Caudate nucleus (tissue), 63 donors: ENCODE measurements at places on chromosomes 2 and 18.

DNA sequence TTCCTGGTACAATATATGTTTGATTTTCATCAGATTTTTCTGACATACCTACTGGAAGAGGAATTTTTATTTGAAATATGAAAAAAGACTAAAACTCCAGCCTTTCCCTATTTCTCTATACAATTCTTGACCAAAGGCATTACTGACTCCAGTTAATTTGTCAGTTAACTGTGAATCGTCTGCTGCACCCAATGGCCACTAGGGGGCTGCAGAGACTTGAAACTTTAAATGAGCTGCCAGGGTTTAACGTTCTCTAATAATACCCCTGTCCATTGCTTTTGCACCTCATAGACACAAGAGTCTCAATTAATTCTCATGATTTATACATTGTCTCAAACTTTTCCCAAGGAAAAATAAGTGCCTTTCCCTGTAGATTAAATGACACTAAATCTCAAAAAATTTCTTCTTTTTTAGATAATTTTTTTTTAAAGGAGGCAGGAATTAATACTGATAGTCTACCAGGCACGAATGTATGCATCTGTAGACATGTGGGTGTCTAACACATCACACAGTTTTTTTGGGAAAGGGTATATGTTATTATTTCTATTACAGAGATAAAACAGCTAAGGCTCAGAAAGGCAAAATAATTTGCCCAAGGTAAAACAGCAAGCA lies 1.8 kb upstream of the ALK start:
- no peak for DNase-seq

DNA sequence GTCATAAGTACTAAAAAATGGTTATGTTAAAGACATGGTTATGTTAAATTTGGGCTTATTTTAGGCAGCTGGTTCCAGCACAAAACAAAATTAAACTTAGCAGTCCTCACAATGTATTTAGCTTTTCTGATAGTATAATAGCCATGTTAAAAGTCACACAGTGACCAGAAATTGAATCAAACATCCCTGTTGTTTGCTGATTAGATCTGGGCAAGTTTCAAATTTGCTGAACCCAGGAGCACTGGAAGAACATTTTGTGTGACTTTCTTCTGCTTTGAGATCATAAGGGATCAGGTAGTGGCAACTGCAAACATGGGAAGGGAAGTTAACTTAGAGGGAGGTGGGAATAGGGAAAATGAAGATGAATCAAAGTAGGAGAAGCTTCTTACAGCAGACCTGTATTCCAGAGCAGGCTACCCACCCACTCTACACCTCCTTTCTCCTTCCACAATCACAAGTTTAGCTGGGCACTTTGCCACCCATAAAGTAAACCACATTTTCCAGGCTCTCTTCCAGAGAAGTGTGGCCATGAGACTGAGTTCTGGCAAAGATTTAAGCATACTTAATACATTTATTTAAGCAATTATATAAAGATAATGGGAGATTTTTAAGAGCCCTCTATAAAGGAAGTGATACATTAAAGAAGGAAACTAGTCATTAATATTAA lies 616.1 kb upstream of the LRATD1 start:
- no peak for DNase-seq

DNA sequence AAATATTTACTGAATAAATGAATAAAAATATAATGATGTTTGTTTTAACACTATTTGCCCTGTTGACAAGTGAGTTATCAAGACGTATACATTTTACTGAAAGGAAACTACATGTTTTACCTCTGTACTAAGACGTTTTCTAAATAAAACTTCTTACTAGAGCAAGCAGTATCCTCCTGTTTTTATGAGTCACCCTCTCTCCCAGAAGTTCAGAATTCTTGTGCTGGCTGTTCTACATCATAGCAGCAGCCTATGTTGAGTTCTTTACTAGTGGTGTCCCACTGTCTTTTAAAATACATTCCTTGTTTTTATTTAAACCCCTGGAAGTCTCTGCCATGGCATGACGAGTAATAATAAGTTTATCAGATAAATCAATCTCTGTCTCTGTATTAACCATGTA lies 297.4 kb downstream of the CALCRL start:
- DNase-seq = no peak

DNA sequence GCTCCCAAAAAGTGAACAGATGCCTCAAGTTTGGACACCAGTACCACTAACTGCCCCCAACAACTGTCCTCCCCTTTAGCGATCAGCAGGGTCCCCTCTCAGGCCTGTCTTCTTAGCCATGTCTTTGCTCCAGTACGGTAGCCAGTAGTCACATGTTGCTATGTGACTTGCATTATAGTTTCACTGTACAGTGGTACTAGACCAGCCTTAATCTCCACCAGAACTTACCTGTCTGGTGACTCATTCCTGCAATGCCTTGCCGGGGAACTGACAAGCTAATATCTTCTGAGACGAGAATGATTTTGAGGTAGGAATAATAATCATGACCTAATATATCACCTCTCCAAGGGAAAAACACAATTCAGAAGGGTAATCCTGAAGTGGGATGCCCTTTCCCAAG lies 23.7 kb downstream of the ACMSD start:
- DNase-seq = no peak

DNA sequence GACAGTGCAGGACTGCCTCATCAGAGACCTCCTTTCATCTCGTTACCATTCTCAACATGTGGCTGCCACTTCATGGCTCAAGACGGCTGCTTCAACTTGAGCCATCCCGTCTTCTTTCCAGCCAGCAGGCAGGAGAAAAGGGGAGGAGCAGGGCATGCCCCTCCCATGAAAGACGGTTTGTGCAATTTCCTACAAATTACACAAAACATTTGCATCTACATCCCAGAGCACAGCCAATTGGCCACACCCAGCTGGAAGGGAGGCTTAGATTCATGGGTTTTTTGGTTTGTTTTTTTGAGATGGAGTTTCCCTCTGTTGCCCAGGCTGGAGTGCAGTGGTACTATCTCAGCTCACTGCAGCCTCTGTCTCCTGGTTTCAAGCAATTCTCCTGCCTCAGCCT lies 11.8 kb downstream of the UCN start:
- DNase-seq = no peak

DNA sequence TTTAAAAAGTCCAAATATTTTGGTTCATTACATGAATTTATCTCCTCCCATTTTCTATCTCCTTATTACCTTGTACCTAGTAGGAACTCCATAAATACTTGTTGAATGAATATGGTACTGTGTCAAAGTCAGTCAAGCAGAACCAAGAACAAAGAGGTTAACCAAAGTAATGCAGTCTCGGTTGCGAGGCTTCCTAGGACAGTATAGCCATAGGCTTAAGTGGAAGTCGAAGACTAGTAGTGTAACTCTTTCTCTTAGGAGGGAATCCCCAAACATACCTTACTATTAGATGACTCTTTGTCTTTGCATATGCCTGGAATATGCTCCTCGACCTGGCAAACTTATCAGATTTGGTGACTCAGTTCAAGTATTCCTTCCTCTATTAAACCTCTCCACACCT lies 4.8 kb downstream of the LIPT1 start:
- no peak for DNase-seq

DNA sequence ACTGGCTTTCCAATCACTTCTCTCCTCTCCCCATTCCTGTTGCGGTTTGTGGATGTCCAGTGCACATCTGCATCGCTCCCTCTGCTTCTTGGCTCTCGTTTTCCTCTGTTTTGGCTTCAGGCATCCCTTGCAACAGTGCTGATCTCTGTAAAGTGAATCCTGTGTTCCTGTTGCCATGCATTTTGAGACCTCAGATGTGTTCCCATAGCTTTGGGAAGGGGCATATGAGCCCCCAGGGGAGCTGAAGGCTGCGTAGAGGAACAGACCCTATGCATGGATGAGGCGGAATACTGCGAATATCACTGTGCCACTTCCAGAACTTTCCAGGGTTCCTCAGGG lies 168.4 kb upstream of the HAAO start:
- DNase-seq = no peak

DNA sequence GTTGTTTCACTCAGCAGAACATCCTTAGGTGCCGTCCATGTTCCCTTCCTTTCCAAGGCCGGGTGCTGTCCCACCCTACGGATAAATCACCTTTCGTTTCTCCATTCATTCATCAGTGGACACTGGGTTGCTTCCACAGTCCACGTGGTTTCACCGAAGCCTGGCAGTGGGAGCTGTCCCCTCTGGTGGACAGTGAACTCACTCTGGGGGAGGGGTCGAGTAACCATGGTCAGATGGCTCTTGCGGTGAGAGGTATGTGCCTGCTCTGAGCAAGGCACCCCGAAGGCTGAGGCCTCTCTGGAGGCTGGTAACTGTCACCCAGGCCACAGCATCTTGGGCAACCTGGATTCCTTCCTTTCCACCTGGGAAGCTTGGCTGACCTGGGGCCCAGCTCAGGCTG lies 61.5 kb upstream of the TWIST2 start:
- DNase-seq = no peak

DNA sequence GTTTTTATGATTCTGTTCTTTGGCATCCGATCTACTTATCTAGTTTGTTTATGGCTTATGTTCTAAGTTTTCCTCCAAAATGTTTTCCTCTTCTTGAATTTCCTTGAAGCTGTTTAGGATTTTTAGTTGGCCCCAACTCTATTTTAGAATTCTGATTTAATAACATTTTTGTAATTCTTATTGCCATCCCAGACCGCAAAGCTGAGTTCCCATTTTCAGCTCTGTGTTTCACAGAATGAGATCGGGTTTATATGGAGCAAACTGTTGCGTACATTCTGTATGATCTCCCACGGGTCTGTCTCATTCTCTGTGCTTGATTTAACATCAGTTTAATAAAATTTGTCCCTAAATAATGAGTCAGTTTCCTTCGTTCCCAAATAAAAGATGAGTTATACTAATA lies 59.3 kb downstream of the DPP4 start:
- DNase-seq = no peak

DNA sequence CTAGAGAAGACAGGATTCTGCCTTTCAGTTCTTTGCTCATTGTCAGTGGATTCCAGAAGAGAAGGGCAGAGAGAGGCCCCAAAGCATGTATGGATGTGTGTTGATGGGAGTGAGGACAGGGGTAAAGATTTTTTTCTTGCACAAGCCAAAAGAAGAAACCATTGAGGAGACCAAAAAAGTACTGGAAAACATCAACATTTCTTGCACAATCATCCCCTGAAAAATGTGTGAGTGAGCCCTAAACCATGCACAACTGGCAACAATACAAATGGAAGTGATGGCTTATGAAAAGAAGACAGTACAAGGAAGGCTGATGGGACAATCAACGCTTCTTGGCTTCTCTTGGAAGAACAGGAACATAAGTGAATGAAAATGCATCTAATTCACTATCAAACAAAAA lies 5.6 kb upstream of the SMAD7 start:
- no peak for DNase-seq

- peak; percentile 5 for DNase-seq
Measured at GRCh38 chr18:3804336-3804735, 354.4 kb downstream of the TGIF1 start.

DNA sequence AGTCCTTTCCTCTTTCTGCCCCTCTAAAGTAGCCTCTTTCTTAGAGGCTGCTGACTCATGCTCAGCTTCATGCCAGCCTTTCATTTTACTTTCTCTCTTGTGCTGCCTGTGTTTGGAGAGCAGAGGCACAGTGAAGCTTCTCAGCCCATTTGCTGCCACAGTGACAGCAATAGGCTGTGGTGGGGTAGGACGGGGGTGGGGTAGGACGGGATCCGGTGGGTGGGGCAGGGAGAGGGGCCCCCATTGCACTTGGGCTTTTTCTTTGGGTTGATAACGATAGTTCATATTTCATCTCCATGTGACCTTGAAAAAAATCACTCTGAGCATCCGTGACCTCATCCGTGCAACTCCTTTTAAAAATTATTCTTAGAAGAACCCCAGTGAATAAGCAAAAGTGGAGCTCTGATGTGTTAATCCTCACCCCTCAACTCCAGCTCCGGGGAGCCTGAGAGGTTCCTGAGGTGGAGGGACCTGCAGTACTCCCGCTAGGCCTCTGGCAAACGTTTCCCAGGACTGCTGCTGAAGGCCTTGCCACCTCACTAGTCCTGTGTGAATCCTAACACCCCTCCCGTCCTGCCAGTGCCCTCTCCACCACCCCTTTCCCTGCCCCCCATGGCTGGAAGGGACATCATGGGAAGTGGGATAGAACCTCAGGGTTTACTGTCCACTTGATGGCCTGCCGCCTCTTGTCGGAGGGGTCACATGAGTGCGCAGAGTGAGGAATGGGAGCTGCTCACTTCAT lies 70.8 kb downstream of the INPP4A start:
- DNase-seq = peak; percentile 36

DNA sequence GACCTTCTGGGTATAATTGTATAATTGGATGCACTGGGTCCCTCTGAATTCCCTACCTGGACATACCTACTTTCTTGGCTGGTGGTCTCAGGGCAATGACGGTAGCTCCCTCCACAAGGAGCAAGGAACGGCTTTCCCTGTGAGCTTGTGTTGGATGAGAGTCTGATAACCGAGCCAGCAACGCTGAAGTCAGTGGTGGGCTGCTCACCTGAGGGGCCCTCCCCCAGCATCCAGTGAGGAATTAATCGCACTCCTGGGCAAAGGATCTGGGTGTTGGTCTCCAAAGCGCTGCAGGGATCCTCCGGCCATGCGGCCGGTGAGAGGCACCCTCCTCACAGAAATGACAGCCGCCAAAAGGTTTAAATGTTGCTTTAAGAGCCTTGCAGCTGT lies 47.1 kb downstream of the LONRF2 start:
- DNase-seq = no peak

DNA sequence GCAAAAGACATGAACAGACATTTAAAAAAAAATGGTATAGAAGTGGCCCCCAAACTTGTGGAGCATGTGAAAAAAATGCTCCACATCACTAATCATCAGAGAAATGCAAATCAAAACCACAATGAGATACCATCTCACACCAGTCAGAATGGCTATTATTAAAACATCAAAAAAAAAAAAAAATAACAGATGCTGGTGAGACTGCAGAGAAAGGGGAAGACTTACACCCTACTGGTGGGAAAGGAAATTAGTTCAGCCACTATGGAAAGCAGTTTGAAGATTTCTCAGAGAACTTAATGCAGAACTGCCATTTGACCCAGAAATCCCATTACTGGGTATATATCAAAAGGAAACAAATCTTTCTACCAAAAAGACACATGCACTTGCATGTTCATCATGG lies 164.8 kb downstream of the RIT2 start:
- no peak for DNase-seq

DNA sequence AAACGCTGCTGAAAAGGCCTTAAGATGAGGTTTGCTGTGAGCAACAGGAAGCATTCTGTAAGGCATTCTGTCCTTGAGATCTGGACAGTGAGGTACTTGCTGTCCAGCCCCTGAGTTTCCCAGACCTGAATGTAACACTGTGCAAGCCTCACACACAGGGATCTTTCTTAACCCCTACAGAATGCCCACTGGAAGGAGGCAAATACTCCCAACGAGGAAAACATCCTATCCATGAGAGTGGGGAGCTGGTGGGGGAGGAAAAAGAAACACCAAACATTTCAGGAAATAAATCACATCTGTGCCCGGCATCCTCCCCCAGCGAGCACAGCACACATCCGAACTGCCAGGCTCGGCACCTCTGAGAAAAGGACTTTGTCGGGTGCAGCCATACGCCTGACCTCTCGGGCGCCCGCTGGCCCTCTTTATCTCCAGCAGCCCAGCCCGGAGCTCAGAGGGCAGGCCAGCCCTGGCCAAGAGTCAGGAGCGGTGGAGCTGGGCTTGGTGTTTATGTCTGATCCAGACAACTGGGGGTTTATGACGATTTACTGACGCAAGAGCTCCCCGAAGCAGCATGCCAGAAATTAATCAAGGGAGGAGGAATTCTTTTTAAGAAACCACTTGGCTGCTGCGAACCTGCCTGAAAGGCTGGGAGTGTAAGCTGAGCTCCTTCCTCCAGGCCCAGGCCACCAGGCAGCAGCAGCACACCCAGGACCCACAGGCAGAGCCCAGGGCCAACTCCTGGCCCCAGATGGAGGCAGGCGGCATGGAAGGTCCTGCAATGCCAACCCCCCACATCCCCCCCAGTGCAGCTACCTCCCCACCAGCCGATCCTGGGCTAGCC lies 72.2 kb downstream of the HDAC4 start:
- DNase-seq = no peak
